ENCODE measurements at places on chromosomes 12 and 14.

DNA sequence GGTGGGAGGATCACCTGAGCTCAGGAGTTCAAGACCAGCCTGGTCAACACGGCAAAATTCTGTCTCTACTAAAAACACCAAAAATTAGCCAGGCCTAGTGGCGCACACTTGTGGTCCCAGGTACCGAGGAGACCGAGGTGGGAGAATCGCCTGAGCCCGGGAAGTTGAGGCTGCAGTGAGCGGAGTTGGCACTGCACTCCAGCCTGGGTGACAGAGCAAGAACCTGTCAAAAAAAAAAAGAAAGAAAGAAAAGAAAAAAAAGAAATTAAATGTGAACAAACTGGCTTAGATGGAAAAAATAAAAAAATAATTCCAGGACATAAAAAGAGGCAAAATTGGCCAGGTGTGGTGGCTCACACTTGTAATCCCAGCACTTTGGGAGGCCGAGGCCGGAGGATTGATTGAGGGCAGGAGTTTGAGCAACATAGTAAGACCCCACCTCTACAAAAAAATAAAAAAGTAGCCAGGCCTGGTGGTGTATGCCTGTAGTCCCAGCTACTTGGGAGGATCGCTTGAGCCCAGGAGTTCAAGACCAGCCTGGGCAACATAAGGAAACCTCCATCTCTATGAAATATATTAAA is 3.5 kb downstream of the TMEM119 start:
- DNase-seq: no peak

- no peak for DNase-seq
These were observed 502.2 kb upstream of the RPL10L start for GRCh38 chr14:47153746-47154145.

DNA sequence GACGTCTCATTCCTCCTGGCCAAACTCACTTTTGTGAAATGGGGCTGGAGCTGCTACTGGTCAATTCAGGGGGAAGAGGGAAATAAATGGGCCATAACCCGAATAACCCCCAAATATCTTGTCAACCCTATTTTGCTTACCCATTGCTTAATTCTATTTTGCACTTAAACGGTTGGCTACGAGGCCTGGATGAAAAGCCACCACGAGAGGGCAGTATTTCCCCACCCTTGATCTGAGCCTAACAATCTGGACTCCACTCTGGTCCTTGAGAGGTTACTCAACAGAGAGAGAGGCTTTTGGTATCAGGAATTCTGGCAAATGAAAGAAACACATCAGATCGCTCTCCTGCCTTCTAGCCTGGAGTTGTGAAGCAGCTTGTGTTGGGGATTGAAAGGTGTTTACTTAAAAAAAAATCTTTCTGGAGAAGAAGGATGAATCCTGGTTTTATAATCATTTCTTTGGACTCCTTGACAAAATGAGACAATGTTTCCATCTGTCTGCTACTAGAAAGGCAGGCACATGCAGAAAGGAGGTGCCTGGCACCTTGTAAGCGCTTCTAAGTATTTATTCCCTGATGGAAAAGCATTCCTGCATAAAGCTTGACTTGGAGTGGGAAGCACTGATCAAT is 22.4 kb upstream of the FBXO21 start:
- peak; percentile 82 for DNase-seq

DNA sequence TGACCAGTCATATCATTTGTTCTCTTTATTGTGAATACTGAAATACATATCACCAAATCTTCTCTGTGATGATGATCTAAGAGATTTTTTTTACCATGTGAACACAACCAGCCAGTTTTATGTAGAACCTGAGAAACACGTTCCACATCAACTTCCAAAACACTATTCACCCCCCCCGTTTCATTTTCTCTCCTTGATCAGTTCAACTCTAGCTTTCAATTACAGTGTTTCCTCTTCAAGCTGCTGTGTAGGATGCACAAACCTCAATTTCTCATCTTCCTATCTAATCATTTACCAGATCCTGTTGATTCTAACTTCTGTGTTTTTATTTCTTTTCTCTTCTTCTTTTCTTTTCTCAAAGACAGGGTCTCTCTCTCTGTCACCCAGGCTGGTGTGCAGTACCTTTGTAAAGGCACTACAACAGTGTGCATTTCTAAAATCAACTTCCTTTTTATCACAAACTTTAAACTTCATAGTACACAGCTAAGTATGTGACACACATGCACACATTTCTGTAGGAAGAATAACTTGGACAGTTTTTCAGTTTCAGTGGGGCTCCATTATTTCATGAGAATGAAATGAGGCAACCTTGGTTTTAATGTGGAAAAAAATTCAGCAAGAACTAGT is 149.9 kb upstream of the FBXO33 start:
- no peak for DNase-seq

DNA sequence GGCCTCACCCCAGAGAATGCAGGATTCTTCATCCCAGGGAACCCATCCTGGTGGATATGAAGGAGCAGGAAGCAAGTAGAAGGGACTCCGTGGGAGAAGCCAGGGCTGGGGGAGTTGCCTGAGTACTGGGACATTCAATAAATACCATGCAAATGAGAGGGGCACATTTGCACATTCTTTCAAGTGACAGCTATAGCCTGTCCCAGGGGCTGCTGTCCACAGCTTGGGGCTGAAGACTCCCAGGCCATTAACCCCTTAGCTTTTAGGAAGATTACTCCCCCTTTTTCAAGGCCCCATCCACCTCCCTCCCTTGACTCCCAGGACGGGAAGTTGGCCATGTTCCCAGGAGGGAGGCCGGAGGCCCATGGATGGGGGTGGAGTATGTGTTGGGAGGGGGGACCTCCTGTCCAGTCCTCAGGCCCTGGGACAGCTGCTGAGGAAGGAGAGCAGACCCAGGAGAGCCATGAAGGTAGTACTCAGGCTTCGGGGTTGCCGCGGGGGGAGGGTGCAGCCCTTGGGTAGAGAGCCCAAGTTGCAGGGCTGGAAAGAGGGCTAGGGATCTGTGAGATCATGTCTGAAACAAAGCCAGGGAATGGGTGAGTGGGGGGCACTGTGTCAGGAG is 974 bp upstream of the TNS2 start:
- DNase-seq: no peak

GRCh38 chr12:6328945-6329702 is 12.8 kb downstream of the TNFRSF1A start:
- no peak for DNase-seq

- no peak for DNase-seq
These were observed 182.2 kb upstream of the MDGA2 start for GRCh38 chr14:47857646-47858045.

- no peak for DNase-seq
These were observed 26.8 kb upstream of the BMAL2 start for GRCh38 chr12:27305673-27306456.

- no peak for DNase-seq
These were observed 57.4 kb downstream of the FOXN3 start for GRCh38 chr14:89359477-89360222.

DNA sequence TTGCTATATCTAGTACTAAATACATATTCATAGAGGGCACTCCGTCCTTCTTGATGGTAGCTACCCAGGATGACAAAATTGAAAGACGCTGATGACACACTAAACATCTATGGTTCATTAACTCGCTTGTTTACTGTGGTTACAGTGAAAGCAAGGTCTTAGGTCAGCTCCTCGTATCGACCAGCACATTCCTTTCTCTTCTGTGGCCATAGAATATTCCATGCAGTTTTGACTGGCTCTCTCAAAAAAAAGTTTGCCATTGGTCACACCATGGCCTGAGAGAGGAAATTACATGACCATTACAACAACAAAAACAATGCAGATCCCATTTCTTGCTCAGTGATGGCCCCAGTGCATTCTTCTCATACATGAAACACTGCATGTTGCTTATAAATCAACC is 411.4 kb upstream of the SOX5 start:
- no peak for DNase-seq

GRCh38 chr12:101571105-101571504 is 23.7 kb upstream of the MYBPC1 start:
- no peak for DNase-seq

- no peak for DNase-seq
These were observed 78.0 kb upstream of the TMTC2 start for GRCh38 chr12:82608706-82609105.

GRCh38 chr14:56760164-56760914 is 49.9 kb downstream of the OTX2 start:
- peak; percentile 53 for DNase-seq

- no peak for DNase-seq
These were observed 126.6 kb upstream of the PRKD1 start for GRCh38 chr14:30054201-30054600.

- no peak for DNase-seq
These were observed 56.6 kb downstream of the TTC9 start for GRCh38 chr14:70698288-70698687.

GRCh38 chr12:118680356-118680963 is 300.9 kb upstream of the SRRM4 start:
- DNase-seq: no peak

DNA sequence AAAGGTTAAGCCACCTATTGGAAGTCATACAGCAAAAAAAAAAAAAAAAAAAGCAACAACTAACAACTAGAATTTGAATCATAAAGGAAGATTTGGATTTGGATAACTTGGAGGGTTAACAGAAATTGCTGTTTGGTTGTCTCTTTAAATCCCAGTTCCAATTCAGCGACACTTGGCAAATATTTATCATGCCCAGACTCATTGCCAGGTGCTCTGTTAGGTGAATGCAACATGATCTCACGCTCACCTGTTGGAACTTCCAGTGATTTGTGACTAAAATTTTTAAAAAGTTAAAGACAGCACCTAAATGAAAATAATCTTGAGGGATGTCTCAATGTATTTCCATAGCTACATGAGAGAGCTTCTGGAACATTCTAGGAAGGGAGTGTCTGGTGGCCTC is 103.7 kb downstream of the TBX3 start:
- no peak for DNase-seq

DNA sequence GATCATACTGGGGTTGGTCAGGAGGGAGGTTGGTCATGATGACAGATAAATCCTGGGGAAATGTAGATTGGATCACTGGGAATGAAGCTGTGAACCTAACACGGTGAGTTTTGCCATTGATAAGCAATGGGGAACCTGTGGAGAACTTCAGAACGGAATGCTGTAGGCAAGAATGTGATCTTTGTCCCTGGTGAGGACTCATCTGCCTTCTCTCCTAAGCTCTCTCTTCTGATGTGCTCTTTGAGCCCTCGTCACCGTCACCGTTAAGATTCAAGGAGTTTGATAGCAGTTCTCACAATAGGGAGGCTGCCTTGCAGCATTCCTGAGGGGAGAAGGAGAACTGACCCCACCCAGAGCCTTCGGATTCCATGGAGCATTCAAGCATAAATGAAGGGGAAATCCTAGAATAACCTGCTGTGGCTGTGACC is 217.6 kb downstream of the ANO6 start:
- DNase-seq: no peak

GRCh38 chr12:76890151-76891143 is 11.6 kb upstream of the CSRP2 start:
- no peak for DNase-seq

- no peak for DNase-seq
These were observed 61.4 kb upstream of the MANSC4 start for GRCh38 chr12:27841392-27841882.

DNA sequence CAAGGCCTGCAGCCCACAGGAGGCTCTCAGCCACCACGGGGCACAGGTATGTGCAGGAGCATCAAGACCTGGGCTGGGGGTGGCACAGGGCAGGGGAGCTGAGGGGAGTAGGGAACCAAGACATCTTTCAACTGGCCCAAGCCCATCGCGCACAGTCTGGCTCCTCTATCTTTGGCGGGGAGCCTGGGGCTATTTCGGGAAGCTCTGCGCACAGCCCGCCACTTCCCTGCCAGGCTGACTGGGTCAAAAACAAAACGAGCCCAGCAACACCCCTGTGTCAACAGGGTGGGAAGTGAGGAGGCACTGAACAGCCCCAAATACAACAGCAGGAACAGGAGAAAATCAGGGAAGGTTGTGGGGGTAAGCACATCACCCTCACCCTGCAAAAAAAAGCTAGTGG is 83.9 kb downstream of the ARL6IP4 start:
- DNase-seq: no peak

DNA sequence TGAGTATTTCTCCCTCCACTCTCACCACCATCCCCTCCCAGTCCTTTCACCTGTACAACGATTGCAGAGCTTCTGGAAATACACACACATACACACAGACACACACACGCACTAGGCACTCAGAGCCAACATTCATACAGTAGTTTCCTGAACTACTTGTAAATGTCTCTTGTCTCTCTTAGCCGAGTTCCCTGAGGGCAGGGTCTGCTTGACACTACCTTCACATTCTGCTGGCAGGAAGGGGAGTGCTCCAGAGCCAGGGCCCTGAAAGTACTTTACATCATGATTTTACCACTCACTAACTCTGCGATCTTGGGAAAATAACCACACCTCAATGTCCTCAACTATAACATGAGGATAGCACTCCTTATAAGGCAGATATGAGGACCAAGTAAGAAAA is 82.7 kb downstream of the GAS2L3 start:
- DNase-seq: no peak

DNA sequence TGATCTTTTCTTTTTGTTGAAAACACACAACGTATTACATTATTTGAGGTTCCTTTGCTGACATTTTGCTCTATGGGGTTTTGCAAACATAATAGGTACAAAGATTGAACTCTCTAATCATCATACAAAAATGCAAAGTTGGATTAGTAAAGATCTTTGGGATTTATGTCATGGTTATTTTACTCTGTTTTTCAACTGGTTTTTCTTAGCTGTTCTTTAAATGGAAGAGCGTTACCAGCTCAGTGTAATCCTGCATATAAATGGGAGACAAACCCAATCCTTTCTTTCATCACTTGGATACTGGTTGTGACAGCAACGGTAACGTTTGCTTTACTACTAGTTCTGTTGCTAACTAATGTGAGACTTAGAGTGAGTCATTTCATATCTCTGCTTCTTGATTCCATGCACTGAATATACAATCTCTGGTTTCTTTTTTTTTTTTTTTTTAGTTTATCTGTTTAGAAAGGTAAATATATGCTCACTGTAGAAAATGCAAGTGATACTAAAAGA is 104.9 kb upstream of the NOVA1 start:
- DNase-seq: no peak

DNA sequence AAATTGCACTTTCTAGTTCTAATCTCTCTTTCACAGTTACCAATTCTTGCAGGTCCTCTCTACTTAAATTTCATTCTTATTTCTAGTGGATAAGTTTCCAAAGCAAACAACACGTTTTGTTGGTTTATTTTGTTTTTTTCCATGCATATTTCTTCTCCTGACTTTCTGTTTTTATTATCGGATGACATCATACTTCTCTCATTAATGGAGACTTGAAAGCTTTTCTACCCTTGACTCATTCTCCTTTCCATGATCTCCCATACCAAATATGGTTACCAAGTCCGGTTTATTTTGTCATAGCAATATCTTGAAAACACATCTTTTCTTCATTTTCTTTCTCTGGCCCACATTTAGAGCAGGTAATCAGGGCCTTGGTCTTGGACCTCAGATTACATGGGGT is 796.5 kb downstream of the GALC start:
- DNase-seq: no peak

GRCh38 chr12:127363392-127363791 is 903.6 kb upstream of the TMEM132C start:
- DNase-seq: no peak

GRCh38 chr12:47340411-47341015 is 260.8 kb upstream of the AMIGO2 start:
- DNase-seq: no peak

- peak; percentile 58 for DNase-seq
These were observed 117.2 kb downstream of the GRIN2B start for GRCh38 chr12:13864081-13864673.

Measured in NCI-H2107 (cell line).